Fibroblast of skin of right quadriceps (primary cell): ENCODE measurements at places on chromosomes 4 and X.

DNA sequence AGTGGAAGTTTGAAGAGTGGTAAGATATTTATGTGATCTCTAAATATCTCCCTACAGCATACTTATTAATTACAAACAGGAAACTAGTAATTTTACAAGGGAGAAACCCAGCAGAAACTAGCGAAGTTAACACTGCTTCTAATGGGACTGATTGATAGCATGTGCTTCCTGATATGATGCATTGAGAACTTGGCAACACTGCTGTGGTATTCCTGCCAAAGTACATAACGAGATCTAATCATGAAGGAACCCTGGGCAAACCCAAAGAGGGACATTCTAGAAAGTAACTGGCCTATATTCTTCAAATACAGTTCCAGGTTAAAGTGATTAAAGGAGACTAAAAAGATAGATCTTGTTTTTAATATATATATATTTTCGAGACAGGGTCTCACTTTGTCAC is 4.6 kb upstream of the GPR34 start:
- no peak for DNase-seq

DNA sequence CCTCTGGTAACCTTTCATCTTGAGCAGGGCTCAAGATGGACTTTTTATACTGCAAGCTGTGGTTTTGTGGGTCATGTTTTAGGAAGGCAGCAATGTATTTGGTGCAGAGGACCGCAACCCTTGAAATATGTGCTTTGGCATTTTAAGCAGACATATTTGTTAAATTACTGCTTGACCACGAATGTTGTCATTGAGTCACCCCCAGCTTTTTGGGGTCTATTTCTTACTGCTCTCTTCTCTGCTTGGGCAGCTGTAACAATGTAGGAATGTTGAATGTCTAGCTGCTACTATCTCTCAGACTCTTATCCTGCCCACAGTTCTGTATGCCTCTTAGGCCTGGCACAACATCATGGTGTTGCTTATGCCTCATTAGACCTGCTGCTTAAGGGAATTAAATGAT is 6.0 kb downstream of the RBPJ start:
- DNase-seq = peak; percentile 94

DNA sequence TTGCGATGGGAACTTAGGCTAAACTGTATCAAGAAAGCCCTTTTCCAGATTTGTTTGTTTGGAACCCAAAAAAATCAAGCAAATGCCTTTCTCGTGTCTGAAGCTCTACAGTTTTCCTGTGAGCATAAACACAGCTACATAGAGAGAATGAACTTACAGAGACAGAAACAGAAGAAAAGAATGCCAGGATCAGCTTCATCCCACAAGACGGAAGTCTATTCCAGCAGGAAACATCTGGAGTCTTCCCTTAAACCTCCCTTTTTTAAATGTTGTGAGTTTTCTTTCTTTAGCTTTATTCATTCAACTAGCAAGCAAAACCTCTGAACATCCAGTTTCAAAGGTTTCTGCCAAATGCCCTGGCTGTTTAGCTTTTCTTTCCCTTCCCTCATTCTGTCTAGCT is 32.6 kb upstream of the ZFP42 start:
- DNase-seq = no peak

DNA sequence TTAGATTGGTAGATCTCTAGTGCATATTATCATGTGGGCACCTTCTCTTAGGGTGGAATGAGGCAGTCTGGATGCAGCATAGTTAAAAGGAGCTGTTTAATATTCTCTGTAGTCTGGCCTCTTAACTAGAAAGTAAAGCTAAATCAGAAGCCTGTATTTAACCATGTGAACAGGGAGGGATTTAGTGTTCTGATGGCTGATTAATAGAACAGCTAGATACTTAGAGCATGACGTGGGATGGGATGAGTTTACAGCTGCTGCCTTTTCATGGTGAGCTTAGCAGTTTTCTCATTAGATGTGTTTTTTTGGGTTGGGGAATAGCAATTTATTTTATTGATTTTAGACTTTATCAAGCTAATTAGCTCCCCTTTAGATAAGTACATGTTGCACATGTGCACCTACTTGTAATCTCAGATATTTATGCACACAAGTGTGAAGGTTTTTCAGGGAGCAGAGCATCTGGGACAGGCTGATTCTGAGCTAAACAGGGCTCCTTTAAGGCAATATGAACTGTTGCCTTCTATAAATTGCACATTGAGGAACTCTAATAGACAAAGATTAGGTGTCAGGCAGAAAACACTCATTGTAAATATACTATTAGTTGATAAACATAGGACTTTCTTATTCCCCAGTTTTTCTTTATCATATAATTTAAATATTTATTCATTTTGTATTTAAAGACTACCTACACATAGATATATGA is 34.1 kb downstream of the YIPF6 start:
- DNase-seq = peak; percentile 0

GRCh38 chr4:2322841-2323240 is 60.9 kb upstream of the MXD4 start:
- DNase-seq = peak; percentile 34
